NCI-H2107 (cell line): ENCODE measurements at places on chromosomes 5 and 9.
A peak's percentile ranks its signal among the peaks of the same experiment; 100 is the strongest.

- no peak for DNase-seq
These were observed 48.9 kb upstream of the CPEB4 start for GRCh38 chr5:173839117-173839713.

GRCh38 chr9:72312386-72312987 is 52.5 kb downstream of the ZFAND5 start:
- DNase-seq, result no peak

- peak; percentile 77 for DNase-seq
These were observed 12.7 kb upstream of the CCL27 start for GRCh38 chr9:34675048-34675714.

DNA sequence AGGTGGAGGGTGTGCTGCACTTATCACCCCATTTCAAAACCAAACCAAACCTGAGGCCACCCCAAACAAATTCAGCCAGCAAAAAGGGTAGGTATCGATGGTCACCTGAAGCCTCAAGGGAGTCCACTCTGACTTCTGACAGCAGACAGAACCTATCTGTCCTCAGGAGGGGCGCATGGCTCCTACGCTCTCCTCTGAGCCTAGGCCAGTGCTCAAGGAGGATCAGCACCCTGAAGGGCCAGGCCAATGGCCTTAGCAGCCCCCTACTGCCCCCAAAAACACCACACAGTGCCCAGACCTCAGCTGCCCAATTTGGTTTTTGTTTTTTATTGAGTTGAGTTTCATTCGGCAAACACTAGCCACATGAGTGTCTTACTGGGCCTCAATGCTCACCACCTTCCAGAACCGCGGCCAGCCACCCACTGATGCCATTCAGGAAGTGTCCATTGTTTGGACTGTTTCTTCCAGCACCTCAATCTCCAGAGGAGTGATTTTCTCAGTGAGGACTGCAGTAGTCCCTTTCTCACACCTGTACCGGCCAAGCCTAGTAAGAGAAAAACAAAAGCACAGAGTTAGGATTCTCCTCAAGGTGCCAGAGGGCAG is 62.0 kb downstream of the PSMB7 start:
- DNase-seq, result no peak

DNA sequence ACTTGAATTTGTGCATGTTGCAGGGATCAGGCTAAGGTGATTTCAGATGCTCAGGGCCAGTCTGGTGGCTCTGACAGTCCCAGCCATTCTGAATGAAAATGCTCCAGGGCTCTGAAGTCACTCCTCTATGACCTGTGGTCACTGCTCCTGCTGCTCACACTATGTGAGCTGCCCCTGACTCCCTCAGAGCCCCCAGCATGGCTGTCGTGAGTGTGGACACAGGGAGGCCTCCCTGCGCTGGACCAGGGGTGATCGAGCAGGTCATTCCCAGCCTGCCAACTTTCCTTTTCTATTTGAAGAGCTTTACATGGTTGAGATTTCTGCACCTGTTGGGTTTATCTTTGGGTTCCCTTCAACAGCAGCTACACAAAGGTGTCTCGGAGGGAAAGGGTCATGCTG is 74.5 kb downstream of the WNK2 start:
- no peak for DNase-seq

DNA sequence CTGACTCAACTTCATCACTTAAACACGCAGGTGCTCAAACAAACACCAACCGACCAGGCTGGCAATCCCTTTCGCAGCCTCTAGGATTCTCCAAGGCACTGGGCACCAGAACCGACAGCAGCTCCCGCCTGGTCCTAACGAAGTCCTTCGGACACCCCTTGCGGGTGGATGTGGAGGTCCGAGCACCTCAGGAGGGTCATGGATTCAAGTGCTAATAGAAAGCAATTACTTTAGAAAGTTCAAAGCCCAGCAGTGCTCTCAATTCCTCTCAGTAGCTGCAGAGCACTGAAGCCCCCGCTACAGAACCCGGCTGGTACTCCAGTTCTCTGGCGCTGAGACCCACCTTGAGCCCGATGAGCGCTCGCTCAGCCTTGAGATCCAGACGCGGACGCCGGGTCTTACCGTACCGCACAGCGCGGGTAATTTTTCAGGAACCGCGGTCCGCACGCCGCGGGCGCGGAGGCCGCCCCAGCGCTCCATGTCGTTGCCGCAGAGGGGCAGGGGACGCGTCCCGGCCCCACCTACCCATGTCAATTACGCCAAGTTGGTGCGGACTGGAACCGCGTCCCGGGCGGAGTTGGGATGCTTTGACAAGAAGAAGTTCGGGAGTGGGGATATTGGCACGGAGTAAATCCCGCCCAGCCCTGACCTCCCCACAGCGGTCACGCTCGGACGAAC is 638 bp downstream of the MARCHF3 start:
- DNase-seq, result peak; percentile 25

DNA sequence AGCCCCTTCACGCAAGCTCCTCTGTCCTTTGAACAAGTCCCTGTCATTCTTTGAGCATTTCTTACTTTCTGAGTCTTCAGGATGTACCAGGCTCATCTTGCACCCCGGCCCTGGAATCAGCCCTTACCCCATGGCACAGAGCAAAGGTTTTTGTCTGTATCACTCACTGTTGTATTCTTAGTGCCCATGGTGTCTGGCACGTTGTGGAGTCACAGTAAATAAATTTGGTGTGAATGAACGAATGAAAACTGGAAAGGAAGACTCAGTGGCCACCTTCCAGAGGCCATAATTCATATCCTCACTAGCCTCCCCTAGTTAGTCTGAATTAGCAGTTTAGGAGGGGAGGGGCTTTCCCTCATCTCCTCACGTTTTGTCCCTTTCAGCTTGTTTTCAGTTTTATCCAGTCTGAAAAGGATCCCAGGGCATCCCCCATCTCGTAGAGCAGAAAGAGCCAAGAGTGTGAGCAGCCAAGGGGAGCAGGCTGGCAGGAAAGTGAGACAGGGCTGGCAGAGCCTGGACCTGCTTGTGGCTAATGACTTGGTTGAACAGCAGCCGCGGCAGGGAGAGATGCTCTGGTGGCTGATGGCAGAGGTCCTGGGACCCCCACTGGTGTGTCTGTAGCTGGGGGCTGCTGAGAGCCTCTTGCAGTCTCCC is 42.7 kb downstream of the ZNF618 start:
- DNase-seq, result no peak

DNA sequence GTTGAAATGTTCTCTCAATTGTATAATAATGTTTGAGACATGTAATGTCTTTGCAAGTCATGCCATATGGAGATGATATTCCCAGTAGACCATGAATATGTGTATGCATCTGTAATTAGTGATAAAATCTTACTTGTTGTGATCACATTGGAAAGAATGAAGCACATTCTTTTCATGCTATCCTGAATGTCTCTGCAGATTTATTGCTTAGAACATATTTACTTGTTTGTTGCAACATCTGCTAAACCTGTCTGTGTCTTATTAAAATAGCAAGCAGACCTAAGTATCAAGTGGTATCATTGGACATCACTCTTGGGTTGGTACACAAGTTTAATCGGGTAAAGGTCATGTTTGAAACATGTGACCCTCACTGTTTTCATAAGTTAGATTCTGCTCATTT is 265.5 kb upstream of the CD180 start:
- DNase-seq, result no peak

- DNase-seq, result no peak
These were observed 17.5 kb upstream of the CCDC192 start for GRCh38 chr5:127685662-127686061.

GRCh38 chr9:16030528-16031185 is 477.8 kb downstream of the CCDC171 start:
- no peak for DNase-seq

GRCh38 chr5:58113172-58113571 is 346.7 kb downstream of the PLK2 start:
- no peak for DNase-seq

DNA sequence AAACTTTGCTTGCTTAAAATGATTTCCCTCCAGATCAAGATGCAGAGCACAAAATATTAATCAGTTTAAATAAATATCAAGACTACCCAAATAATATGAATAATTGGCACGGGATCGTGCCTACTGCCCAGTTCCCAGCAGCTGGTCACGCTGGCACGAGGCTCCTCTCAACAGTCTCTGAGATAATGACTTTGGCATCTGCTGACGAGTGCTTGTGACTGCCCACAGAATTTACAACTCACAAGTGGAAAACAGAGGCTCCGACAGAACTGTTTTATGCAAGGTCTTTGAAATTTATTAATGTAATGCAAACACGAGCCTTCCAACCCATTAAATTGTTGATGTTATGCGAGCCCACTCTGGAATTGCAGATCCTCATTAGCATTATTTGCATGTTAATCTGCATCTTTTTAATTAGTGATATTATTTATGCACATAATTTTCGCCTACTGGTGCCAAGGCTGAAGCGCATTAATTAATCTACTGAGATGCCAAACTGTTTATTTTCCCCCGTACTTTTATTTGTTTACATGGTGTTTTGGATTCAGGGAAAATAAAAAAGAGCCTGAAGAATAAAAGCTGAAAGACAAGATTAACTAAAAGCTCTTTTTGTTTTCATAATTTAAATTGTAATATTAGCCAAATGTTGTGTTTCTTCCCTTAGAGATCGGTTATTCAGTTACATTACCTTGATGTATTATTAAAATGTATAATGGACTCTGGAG is 369.3 kb upstream of the IRX1 start:
- no peak for DNase-seq

GRCh38 chr9:133839822-133840329 is 101.7 kb upstream of the SARDH start:
- no peak for DNase-seq

DNA sequence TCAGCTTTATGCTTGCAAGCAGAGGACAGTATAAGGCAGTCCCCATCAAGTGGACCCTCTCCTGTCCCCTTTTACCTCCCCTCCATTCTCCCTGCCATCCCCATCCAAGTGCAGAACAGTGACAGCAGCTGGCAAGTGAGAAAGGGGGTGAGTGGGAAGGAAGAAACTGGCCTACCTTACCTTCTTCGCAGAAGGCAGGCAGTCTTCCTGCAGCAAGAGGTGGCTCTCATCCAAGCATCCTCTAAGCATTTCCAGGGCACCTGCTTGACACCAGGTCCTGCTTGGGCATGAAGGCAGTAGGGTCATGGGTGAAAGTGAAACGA is 77.3 kb upstream of the SH3PXD2B start:
- DNase-seq, result no peak

GRCh38 chr5:134784946-134785620 is 26.5 kb downstream of the DDX46 start:
- DNase-seq, result no peak

GRCh38 chr5:43298443-43298842 is 14.8 kb downstream of the HMGCS1 start:
- DNase-seq, result no peak

- no peak for DNase-seq
These were observed 376.6 kb upstream of the TUSC1 start for GRCh38 chr9:26054600-26055520.

- DNase-seq, result no peak
These were observed 3.1 kb upstream of the FAM120AOS start for GRCh38 chr9:93456504-93456903.
